Pons (tissue), 1 donor: ENCODE measurements at places on chromosomes 2 and 18.

GRCh38 chr2:178282075-178282815, 87.9 kb downstream of the OSBPL6 start:
- peak; percentile 54 for DNase-seq

DNA sequence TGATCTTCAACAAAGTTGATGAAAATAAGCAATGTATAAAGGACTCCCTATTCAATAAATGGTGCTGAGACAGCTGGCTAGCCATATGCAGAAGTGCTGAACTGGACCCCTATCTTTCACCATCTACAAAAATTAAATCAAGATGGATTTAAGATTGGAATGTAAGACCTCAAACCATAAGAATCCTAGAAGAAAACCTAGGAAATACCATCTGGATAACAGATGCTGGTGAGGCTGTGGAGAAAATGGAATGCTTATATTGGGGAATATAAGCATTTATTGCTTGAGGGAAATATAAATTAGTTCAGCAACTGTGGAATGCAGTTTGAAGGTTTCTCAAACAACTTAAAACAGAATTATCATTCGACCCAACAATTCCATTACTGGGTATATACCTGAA, 89.6 kb downstream of the GCA start:
- no peak for DNase-seq

GRCh38 chr2:71471276-71471675, 17.9 kb downstream of the DYSF start:
- no peak for DNase-seq

DNA sequence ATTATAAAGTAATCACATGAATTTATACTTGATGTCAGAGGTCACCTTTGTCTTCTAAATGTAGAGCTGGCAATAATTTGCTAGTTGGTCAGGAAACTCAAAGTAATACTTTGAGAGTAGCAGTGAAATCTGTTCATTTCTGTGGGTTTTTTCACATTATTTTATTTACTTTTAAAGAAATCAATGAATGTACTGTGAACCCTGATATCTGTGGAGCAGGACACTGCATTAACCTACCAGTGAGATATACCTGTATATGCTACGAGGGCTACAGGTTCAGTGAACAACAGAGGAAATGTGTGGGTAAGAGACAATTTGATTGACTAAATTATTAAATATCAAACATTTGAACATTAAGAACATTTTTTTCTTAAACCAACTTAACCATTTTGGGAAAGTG, 203.0 kb upstream of the RASGRP3 start:
- no peak for DNase-seq

DNA sequence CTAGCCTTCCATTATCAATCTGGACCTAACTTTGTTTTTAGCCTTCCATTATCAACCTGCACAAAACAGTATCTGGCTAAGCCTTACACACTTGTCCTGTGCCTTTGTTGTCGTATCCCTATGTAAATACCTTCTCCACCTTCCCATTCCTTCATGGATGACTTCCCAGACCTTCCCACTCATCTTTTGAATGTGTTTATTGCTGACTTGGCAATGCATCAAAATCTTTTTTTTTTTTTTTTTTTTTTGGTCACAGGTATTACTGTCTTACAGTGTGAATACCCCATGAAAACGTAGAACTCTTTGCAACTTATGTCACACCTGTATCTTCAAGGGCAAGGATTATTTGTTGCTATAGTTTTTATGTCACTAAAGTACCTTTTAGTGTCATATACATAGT, 25.7 kb downstream of the RPE start:
- DNase-seq: no peak

DNA sequence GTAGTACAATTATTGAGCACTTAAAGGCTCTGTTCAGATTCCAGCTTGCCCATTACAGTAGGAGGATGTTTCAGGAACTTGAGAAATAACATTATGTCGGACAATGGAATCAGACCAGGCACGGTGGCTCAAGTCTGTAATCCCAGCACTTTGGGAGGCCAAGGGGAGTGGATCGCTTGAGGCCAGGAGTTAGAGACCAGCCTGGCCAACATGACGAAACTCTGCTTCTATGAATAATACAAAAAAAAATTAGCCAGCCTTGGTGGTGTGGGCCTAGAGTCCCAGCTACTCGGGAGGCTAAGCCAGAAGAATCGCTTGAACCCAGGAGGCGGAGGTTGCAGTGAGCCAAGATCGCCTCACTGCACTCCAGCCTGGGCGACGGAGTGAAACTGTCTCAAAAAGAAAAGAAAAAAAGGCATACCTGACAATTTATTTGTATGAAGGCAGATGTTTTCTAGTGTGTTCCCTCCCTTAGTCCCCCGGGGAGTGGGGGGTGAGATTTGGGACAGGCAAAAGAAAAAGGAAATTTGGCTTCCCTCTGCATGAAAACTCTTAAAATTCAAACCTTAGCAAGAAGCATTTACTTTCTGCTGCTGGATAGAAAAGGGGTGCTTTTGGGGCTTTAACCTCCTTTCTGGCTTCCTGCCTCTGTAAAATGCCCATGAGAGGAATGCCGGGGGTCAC, 13.7 kb upstream of the ZNF532 start:
- DNase-seq: no peak

- no peak for DNase-seq
Measured at GRCh38 chr18:40371673-40372072, 1583.4 kb upstream of the PIK3C3 start.

DNA sequence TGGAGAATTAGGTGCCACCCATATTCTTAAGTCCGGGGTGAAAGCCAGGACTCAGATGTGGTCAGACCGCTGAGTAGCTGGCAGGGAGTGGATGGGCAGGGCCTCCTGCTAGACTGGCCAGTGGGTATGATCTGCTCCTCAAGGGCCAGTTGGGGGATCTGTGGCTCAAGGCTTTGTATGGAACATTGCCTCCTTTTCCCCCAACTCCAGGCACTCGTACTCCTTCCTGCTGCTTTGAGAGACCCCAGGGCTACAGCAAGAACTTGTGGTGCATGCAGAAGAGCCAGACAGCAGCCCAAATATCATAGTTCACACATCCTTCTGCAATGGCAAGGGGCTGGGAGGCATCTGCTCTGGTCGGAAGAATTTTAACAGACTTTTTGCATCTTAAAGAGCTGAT, 61.7 kb downstream of the PDCL3 start:
- no peak for DNase-seq

- DNase-seq: no peak
Measured at GRCh38 chr2:49719241-49719640, 564.9 kb upstream of the FSHR start.

GRCh38 chr2:189086250-189086649, 93.3 kb downstream of the COL5A2 start:
- DNase-seq: no peak

GRCh38 chr2:7270011-7270431, 352.8 kb downstream of the RNF144A start:
- no peak for DNase-seq

DNA sequence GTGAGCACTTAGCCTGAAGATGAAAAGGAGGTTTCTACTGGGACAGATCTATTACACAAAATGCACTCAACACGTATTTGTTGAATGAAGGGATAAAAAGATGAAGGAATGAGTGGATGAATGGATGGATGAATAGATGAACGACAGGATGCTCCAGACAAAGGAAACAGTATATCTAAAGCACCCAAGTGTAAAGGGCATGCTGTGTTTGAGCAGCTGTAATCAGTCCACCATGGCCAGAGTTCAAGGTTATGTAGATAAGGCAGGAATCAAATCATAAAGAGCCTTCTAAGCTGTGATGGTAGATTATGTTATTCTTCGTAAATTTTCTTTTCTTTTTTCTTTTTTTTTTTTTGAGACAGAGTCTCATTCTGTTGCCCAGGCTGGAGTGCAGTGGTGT, 213.8 kb upstream of the FBXO11 start:
- DNase-seq: no peak

DNA sequence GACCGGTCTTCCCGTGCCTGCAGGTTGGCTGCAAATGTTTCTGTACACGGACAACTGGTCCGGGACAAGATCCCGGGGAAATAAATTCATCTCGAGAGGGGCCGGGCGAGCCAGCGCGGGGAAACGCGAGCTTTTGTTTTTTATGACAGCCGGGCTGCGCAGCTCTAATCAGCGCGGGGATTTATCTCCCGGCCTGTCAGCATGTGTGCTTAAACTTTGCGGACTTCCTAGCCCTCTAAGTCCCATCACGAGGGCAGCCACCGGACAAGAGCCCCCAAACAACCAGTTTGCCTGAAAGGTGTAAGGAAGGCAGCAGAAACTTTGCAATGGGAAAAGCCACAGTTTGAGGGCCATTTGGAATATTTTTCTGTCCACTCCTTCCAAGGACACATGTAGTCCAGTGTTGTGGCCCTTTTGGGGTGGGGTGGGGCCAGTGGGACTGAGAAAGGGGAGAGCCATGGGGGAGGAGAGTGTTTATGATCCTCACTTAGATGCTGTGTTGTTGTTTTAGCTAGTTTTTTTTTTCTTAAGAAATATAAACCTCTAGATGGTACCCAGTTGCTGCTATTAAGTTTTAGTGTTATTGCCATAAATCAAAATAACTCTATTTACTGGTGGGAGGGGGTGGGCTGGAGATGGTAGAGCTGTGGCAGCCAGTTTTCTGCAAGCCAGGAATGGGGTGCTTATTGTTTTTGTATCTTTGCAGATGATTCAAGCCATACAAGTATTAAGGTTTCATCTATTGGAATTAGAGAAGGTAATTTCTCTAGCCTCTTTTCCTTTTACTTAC, 6.0 kb downstream of the MEIS1 start:
- peak; percentile 23 for DNase-seq

DNA sequence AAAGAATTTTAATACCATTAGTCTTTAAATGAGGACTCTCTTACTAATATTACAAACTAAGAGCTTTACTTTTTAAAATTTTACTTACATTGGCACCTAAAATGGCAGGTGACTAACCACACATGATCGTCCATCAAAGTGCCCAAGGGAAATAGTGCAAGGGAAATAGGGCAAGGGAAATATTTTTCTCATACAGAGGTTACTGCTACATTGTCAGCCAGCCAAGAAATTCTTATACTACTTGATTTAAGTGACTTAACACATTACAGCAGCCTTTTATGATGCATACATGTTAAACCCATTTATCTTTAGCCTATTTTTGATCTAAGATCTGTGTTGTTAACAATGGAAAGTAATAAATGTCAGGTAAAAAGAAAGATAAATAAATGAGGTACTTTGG, 587.2 kb upstream of the PKDCC start:
- DNase-seq: no peak

DNA sequence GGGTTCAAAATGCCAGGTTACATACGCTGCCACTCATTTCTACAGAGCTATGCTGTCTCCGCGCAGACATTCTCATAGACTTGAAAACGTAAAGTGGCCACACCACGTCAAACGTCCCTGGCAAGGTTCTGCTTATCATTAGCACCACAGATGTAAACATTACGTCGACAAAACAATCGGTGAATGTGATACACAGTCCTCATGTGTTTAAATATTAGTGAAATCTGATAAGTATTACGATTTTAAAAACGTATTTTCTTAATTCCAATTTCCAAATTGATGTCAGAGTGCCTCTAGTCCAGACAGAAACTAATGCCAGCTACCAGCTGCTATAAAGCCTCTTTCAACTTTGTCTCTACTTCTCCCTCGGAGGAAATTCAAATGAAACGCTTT, 1.2 kb downstream of the STK17B start:
- peak; percentile 46 for DNase-seq

- no peak for DNase-seq
Measured at GRCh38 chr2:120768112-120769048, 32.7 kb downstream of the GLI2 start.

DNA sequence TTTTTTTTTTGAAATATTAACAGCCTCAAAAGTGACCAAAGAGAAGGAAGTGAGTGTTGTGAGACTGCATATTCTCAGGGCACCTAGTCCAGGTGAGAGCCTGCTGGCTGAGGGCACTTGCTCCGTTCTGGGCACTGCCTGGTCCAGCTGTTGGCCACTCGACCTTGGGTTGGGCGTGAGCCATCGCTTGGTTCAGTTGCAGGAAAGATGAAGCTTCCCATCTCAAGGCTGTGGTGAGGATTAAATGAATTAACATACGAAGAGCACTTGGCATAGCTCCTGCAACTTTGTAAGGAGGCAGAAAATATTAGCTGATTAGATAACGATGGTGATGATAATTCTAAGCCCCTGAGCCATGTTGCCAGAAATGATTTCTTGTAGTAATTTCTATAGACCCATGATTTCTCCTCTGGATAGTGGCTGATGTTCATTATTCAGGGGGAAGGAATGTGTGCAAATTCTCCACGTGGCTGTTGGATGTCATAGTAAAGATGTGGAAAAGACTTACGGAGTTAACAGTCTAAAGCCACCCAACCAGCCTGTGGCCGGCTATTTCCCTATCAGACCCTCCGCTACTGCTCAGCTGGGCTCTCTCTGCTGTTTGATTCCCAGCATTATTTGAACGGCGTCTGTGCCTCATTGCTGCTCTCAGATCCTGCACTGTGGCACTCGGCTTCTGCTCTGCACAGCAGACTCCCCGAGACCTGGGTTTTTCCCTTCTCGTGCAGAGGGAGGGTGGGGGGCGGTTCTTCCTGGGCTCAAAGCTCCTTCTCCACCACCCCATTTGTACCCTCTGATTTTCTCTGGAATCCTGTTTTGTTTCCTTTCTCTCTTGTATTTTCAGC, 221.1 kb downstream of the GALR1 start:
- DNase-seq: no peak

GRCh38 chr2:134500211-134500935, 218.4 kb downstream of the TMEM163 start:
- DNase-seq: no peak

DNA sequence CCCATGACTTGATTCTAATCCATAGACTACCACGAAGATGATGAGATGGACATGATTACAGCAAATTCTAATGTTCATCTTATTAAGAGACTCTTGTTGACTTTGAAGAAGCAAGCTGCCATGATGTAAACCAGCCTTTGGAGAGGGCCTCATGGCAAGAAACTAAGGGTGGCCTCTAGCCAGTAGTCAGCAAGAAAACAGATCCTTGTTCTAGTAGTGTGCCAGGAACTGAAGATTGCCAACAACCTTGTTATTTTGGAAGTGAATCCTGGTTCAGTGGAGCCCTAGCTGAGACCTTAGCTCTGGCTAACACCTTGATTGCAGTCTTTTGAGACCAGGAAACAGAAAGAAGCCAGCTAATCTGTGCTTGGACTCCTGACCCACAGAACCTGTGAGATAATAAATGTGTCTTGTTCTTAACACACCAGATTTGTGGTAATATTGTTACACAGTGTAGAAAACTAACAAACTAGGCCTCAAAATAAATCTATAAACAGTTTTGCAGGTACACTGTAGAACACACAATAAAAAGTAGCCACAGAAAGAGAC, 10.0 kb downstream of the PHOSPHO2 start:
- DNase-seq: no peak

DNA sequence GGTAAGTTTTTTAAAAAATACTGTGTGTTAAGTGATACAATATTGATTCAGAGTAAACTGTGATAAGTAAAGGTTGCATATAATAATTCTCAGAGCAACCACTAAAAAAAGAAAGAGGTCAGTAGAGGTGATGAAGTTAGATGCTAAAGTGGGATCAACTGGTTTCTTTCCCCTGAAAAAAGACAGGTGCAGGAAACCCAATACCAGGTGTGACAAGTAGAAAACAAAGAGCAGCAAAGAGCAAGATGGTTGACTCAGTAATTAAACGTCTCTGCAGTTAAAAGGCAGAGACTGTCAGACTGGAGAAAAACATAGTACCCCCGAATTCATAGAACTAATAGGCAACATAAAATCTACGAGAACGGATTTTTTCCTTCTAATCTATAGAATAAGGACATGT, 128.3 kb downstream of the ATP9B start:
- DNase-seq: no peak
